Activated T-cell treated with anti-CD3 and anti-CD28 coated beads for 48 hours (primary cell): ENCODE measurements at places on chromosomes 5 and 9.

GRCh38 chr5:132006331-132007120, 4.9 kb downstream of the ACSL6 start:
- DNase-seq: no peak

DNA sequence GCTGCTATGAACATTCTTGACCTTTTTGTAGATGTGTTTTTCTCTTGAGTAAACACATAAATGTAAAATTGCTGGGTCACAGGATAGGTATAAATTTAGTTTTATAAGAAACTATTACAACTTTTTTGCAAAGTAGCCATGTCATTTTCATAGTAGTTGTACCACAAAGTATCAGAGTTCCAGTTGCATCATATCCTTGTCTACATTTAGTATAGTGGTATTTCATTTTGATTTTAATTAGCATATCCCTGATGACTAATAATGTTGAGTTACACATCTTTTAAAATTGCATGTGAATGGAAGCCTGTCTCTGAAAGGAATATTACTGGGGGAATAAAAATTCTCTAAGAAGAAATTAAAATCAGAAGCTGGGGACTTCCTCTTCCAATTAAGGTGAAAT, 85.4 kb downstream of the TMEM161B start:
- no peak for DNase-seq

DNA sequence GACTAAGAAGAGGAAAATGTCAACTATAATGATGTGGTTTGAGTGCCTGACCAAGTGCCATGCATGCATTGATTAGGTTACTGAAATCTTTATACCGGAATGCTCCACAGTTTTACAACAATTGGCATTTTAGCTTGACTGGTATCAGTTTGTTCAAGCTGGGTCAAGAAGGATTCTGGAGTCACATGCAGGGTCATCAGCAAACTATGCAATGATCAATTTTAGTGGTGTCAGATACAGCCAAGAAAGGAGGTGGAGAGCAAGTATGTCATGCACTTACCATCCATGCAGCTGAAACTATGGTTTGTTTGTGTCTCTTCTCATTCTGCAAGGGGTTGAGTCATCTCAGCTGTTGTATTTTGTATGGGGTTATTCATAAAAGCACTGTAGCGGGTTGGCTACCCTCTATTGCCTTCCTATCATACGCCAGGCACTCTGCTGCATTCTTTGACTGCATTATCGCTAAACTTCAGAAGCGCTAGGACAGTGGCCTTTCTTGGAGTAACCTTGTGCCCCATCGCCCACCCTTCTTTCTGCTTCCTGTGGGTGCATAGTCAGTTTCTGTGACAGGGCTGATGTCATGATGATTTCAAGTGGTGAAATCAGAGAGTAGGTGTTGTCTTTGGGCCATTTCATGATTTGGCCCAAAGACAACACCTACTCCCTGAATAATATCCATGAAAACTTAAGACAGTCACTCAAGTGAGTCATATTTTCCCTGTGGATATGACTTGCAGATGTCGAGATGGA, 145.4 kb downstream of the MTX3 start:
- peak; percentile 15 for DNase-seq

DNA sequence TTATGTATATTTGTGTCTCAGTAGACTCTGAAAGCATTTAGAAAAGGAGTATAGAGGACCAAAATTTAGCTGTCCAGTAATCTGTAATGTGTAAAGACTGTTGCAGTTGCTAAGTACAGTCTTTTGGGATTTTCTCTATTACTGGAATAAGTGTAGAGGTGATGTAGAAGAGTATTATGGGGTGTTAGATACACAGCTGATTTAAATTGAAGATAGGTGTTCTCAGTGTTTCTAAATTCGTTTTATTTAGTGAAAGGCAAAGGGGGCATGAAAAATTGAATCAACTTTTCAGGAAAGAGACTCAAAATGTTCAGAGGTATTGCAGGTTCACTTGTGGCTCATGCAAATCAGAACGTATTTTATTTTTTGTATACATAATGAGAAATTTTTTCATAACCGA, 13.6 kb downstream of the SMAD5 start:
- no peak for DNase-seq

DNA sequence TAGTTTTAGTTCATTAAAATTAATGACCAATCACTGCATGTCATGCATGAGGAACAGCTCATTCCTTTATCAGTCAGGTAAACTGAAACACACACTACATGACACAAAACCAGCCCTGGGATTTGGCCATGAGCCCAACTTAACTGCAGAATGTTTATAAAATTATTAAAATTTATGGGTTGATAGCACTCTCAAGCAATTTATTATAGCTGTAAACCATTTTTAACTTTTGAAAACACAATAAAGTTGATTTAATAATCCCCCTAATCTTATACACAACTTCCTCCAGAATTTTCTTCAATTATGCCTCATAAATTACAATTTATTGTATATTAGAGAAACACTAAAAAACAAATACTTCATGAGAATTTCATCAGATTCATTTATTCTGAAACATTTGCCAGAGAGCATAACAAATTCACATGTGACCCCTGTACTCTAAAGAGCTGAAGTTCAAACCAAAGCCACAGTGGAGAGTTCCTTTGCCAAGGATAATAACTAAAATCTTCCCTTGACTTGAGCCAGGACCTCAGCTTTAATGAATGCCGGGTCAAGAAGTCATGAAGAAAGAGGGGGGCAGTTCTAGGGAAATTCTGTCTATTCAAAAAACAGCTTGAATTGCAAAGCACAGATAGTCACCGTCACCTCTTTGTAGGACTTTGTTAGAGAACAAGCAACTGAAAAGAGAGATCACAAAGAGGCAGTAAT, 763.7 kb upstream of the GRAMD2B start:
- no peak for DNase-seq

DNA sequence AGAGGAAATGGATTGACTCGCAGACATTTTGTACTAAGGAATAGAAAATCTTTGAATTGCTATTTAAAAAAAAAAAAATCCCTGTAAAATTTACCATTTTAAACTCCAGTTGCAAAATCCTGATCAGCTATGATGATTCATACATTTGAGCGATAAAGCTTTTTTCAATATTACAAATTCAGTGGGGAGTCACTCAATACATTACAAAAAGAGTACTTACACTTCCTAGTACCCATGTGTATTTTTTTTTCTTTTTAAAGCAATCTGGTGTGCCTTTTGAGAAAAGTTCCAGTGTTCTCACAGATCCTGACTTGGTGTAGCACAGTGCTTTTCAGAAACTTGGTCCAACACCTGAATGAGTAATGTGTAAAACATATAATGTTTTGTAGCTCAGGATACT, 54.3 kb downstream of the PIK3R1 start:
- DNase-seq: no peak

GRCh38 chr9:92718086-92719001, 46.3 kb downstream of the BICD2 start:
- no peak for DNase-seq

GRCh38 chr5:181204826-181205760, at the start of gene TRIM7:
Gene TRIM7 (minus strand): TSS chr5:181205196. CDS start chr5:181205110, 86 bp downstream.
- peak; percentile 31 for DNase-seq

DNA sequence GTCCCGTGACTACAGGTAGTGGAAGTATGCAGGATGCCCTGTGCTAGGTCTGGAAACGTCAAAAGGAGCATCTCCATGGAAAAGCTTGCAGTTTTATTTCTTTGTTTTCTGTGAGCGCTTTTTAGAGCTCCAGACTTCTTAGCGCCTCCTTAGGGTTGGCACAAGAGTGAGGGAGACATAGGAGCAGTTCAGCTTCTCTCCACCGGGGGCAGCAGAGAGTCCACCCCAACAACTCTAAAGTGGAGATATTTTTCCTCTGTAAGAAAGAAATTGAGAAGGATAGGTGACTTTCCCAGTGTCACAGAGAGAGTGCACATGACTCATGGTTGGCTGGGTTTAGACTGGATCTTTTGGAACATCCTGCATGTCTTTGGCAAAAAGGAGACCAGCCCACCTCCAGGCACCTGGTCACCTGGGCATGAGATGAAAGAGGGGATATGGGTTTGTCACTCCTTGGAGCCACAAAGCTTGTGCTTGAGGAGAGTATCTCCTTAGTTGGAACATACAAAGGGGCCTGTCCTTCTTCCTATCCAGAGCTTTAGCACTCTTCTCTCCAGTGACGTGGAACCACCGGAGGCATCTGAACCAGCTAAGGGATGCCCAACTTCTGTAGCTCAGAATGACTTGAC, 637.7 kb downstream of the SEMA5A start:
- peak; percentile 6 for DNase-seq

DNA sequence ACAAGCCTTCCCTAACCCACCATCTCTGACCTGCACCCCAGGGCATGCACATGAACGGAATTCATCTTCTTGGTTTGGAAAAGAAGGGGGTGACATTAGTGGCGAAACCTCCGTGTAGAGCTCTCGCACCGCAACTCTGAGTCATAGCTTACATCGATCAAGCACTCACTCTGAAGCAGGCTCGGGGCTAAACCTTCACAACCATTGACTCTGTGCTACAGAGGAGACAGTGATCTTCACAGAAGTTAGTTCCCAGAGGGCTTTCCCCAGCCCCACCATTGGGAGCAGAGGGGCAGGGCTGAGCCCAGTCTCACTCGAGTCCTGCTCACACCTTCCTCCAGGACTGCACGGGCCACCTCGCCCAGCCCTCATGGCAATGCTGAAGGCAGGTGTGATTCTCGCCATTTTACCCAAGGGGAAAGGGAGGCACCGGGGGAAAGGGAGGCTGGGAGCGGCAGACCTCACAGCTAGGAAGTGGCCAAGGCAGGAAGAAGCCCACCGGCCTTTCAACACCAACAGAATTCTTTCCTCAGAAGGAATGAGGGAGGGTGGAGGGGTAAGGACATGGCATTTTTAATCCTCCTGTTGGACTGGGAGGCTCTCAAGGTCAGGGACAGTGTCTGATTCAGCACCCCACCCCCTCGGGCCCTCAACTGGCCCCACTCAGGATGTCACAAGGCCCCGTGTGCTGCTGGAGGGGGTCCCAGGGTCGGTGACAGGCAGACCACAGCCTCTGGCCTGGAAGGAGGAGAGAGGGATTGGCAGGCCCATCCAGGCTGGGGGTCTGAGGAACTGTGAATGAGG, 25.9 kb upstream of the IL17B start:
- DNase-seq: no peak

- no peak for DNase-seq
Observed at GRCh38 chr9:136669791-136670464, 7.2 kb downstream of the EGFL7 start.

GRCh38 chr5:122062205-122062604, 15.9 kb downstream of the LOX start:
- DNase-seq: no peak

DNA sequence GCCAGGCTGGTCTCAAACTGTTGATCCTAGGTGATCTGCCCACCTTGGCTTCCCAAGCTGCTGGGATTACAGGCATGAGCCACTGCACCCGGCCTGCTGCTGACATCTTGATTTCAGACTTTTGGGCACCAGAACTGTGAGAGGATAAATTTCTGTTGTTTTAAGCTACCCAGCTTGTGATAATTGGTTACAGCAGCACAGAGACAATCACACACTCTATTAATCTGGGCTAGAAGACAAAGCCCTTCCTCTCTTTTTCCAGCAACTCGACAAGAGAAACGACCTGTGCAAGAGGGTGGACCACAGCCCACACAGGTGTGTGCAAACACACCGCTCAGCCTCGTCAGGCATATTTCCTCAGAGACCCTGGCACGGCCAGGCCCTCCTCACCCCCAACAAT, 4.5 kb downstream of the ANKRD55 start:
- DNase-seq: no peak

- DNase-seq: no peak
Observed at GRCh38 chr5:135116160-135116561, 82.1 kb upstream of the PITX1 start.

DNA sequence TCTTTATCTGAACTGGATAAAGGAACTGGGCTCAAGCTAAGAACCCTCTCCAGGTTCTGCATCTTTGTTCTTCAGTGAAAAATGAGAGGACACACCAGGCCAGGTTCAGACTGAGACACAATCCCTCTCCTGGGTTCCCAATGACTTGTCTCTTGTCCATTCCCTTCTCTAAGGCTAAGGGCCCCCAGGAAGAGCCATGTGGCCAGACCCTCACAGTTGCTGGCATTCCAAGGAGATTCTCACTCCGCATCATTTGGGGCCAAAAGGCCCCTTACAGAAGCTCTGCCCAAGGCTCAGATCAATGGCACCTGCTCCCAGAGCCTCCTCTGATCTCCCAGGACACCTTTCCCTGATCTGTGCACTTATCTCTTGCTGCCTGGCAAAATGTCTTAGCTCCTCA, 4.9 kb downstream of the IL4 start:
- no peak for DNase-seq

DNA sequence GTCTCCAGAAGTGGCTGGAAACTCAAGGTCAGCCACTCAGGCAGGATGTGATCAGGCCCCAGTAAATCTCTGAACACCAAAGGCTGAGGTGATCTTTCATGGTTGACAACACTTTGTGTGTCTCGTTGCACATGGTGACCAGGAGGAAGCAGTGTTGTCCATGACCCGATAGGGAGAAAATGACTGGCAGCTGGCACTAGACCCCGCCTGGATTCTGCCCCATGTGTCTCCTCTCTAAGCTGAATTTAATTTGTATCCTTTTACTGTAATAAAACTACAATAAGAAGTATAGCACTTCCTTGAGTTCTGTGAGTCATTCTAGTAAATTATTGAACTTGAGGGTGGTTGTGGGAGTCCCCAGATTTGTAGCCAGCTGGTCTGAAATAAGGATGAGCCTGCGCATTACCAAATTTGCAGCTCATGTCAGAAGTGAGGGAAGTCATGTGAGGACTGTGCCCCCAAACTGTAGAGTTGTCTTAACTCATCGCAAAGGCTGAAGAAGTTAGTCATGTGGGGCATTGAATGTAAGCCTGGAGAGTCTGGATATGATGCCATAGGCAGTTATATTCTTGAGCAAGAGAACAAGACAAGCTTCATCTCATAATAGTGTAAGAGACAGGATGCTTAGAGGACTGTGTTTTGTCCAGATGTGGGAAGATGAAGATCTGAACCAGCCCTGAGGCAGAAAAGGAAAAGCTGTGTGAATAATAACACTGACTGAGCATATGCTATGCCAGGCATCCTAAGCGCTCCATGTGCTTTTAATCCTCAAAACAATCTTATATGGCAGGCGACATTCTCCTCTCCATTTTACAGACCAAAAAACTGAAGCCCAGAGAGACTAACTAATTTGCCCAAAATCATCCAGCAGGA, 55.9 kb downstream of the TMEM215 start:
- DNase-seq: no peak

DNA sequence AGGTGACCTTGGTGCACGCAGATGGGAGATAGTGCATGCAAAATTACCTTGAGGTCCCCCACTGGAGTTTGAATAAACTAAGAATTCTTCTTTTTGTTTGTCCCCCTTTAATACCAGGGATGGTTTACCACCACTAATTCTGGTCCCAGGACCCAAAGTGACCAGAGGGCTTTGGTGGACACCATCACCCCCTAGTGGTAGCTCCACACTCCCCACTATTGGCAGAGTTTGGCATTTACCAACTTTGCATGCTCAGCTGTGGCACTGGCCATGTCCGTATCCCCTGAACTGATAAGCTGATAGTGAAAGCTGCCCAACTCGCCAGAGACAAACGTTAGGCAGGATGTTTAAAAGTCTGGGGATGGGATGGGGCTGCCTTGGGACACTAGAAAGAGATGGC, 3.3 kb downstream of the ASTN2 start:
- no peak for DNase-seq

- DNase-seq: no peak
Observed at GRCh38 chr5:1432296-1432695, 12.9 kb downstream of the SLC6A3 start.

- no peak for DNase-seq
Observed at GRCh38 chr9:4116071-4116581, 183.7 kb downstream of the GLIS3 start.
